ENCODE measurements at places on chromosomes 6 and 20. TPM values are rescaled to one million over a fixed set of nuclear protein-coding genes. Genes with fewer than 3 reads are reported as not detected.
A peak's percentile ranks its signal among the peaks of the same experiment; 100 is the strongest.

- no peak for DNase-seq
Measured at GRCh38 chr6:135503703-135504475, 6.3 kb upstream of the AHI1 start.

GRCh38 chr6:22873513-22874136 is 304.3 kb downstream of the HDGFL1 start:
- DNase-seq, result peak; percentile 31

DNA sequence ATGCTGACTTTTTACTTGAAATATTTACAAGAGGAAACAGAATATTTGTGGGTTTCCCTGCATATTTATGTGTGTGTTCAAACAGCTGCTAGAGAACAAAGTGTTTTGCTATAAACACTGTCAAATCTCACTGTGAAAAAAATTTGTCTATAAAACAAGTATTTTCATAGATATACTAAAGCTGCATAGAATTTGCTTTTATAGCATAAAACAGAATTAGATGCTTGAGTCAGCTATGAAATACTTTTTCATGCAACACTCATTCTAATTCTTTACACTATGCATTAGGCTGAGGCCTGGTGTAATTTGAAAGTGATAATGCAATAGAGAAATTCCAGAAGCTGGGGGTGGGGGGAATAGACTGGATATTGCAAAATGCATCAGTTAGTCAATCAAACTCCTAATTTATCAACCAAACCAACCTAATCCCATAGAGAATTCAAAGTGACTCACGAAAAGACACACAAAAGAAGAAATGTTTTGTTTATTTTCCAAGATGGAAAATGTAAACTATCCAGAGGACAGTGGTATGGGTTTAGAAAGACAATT is 148.2 kb downstream of the LAMA2 start:
- DNase-seq, result no peak

DNA sequence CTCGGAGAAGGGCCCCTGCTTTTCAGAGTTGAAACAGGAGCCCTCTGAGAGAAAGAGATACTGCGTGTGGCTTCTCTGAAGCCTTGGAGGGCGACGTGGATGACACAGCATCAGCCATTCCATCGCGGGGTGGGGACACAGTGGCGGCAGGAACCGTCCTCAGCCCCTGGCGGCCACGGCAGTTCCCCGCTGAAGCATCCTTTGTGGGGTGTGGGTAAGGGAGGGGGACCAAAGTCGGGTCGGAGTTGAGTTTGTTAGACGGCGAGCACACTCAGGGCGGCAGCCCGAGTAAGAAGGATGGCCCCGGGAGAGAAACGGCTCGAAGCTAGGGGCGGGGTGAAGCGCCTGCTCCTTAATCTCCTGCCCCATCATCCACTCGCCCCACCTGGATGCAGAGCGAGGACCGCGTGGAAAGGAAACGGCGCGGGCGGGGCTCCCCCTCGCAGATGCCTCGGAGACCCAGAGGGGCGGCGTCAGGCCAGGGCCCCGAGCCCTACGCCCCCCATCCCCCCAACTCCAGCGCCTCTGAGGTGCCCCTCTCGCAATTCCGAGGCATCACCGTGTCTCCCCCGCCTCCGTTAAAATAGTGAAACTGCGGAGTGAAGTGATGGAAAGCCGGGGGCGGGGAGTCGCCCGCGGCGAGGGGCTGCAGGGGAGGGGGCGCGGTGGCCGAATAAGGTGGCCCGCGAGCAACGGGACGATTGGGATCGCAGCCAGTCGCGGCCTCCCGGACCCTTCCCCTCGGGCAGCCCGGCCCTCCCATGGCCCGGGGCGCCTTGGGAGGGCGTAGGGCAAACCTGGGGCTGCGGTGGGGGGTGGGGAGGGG is 796 bp upstream of the RREB1 start:
- peak; percentile 60 for DNase-seq

DNA sequence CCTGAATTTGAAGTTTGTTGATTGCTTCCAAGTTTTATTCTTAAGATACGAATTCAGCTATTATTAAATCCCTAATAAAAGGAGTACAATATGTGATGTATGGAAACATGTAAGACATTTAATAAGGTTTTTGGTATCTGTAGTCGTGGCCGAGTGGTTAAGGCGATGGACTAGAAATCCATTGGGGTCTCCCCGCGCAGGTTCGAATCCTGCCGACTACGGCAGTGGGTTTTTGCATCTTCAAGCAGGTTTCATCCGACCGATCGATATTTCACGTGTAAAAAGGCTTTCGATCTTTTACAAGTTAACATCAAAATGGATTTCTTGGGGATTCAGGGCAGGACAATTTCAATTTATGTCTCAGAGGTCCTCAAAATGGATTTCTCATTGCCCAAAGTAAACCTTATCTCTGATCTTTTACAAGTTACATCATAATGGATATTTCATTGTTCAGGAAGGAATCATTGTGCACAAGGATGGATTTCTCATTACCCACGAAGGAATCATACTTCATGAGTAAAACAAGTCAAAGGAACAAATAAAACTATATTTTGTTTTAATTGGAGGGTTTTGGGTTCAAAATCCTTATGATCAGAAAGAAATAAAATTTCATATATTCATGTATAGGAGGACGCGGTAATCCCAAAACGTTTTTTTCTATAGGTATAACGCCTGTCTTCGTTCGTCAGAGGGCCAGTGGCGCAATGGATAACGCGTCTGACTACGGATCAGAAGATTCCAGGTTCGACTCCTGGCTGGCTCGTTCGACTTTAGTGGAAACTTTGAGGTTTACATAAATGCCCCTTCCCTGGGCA is 37.3 kb upstream of the BTN3A2 start:
- DNase-seq, result no peak

GRCh38 chr6:114940181-114940580 is 597.4 kb upstream of the HS3ST5 start:
- no peak for DNase-seq

GRCh38 chr6:69349771-69350170 is 447.0 kb downstream of the LMBRD1 start:
- peak; percentile 14 for DNase-seq

GRCh38 chr20:39532205-39532604 is 570.1 kb downstream of the DHX35 start:
- DNase-seq, result no peak

DNA sequence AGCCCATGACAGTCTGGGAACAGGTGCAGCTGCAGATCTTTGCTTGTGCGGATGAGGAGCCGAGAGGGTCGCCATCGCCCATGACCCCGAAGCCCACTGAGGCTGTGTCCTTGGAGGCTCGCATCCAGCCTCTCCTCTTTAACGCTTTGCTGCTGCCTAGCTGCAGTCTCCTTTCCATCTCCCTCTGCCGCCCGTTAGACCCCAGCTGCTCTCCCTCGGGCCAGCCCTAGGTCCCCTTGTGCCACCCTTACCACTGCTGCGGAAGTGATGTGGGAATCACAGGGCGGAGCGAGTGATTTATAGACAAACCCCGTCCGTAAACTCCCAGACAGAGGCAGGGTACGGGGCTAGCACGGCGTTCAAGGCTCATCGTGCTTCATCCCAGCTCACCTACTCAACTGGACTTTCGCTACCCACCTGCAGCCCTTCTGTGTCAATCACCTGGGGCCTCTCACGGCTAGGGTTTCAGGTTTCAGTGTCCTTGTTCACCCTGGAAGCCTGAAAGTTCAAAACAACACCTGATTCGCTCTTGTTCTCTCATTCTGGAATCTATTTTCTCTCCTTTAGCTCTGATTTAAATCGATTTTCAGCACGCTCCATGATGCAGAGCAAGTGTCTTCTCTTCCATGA is 76.1 kb downstream of the PAX1 start:
- no peak for DNase-seq

DNA sequence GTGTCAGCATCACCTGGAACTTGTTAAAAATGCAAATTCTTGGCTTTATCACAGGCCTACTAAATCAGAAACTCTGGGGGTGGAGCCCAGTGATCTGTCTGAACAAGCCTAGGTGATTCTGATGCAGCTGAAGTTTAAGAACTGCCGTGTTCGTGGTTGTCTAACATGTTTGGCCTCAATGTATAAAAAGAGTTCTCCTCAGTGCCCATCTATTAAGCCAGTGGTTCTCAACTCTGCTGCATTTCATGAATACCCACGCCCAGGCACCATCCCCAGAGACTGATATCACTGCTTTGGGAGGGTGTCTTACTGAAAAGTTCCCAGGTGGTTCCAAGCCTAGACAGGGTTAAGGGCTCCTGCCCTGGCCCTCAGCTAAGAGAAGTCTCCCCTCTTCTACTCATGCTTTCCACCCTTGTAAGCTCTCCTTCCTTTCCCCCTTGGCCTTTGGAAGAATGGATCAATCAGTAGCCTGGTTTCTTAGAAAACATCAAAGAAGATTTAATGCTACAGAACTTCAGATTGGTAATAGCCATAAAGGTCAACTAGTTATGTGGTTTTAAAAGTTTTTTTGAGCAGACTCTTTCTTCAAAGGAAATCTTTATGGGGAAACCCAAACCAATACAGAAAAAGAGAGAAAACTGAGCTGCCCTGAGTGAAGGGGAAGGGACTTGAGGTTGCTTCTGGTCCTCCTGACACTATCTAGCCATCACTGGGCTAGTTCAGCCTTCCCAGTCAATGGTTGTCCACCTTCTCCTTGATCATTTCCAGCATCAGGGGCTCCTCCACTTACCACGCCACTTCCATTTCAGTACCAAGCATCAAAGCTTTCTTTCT is 38.9 kb upstream of the TNFAIP3 start:
- DNase-seq, result no peak

- DNase-seq, result no peak
Measured at GRCh38 chr6:111096246-111096645, 8.9 kb downstream of the SLC16A10 start.

GRCh38 chr6:69438113-69438512 is 358.7 kb downstream of the LMBRD1 start:
- no peak for DNase-seq

DNA sequence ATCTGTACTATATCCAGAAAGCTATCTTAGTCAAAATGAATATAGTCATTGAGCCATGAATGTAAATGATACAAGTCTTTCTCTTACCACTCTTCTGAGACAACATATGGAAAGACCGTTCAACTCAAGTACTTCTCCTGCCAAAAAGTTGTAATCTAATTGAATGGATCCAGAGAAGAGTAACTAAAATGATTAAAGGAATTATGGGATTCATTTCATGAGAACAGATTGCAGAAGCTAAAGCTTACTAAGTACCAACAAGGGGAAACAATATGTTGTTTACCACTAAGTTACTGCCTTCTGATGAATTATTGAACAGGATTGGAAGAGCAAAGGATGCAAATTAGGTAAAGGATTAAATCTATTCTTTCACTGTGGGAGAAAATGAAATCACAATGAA is 2.0 kb upstream of the LGSN start:
- no peak for DNase-seq

DNA sequence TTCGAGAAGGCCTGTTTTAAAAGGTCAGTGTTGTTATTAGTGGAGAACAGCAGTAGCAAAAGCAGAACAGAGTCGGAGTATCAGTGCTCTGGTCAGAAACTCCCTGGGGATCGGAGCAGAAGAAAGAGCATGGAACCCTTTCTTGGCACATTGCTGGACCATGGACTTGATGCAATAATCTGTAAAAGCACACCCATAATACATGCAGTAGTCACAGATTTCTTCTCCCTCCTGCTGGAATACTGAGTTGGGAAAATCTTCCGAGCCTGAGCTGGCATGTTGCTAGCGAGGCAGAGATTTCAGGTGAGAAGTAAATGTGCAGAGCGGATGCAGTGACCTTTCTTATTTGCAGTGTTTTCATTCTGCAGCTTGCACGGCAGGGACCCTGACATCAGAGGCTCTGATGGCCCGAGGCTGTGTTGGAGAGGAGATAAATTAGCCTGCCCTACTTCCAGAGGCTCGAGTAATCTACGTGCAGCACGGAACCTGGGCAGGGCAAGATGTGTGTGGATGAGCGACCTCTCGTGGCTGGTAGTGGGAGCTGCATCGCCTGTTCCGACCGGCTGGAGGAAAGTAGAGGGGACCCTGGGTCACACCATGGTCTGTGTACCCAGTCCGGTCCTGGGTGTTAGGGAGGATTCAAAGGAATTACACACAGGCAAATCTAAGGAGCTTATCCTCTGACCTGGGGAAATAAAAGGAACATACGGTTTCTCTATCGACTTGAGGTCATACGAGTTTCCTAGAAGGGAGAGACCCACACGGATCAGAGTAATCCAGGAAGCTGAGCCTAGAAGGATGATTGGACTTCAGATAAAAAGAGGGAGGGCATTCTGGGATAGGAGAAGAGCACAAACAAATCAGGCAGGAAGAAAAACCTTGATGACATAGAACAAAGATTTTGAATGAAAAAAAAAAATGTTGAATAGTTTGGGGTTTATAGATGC is 137.0 kb upstream of the STMND1 start:
- DNase-seq, result peak; percentile 72

- DNase-seq, result no peak
Measured at GRCh38 chr20:15911581-15911980, 661.7 kb downstream of the KIF16B start.

DNA sequence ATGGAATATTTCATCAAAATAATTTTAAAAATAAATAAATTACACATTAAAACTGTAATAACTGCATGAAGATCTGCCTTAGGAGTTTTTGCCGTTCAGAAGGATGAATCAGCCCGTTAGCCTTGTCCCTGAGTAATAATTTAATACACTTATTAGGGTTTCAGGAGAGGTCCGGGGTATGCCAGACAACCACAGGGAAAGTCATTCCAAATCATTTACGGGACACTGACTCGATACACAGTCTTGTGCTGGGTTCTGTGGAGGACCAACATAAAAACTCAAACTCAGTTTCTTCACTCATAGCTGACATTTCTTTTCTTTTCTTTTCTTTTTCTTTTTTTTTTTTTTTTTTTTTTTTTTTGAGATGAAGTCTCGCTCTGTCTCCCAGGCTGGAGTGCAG is 735 bp upstream of the LY6G6F start:
- DNase-seq, result no peak

- no peak for DNase-seq
Measured at GRCh38 chr6:89985751-89986493, 91.7 kb downstream of the GJA10 start.

GRCh38 chr6:112413780-112414179 is 66.7 kb downstream of the RFPL4B start:
- DNase-seq, result no peak

DNA sequence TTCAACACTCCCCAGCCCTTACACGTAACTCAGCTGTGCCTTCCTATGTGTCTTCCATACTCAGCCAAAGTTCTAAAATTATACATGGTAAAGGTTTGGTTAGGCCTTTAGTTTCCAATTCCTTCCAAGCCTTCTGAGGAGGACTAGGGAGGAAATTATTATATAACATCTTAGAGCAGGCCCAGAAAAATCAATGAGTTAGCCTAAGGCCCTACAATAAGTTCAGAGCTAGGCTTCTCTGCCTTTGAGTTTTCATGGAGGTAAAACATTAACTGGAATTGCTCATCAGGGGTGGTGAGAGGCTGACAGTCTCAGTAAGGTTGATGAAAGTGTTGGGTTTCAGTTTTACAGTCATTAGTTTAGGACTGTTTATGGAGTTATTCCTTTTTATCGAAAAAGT is 286.0 kb downstream of the ADGB start:
- DNase-seq, result no peak

Gene SYTL3
- 12.4 TPM for total RNA-seq

Gene ATRN
- 7.4 TPM for total RNA-seq

Gene VWA7
- 3.3 TPM for total RNA-seq

Gene B3GALT4
- total RNA-seq, result 14.6 TPM

Gene GABRR1
- total RNA-seq, result 0.69 TPM

Gene GRM1
- not detected for total RNA-seq
